ENCODE measurements at places on chromosomes 2 and 18.

DNA sequence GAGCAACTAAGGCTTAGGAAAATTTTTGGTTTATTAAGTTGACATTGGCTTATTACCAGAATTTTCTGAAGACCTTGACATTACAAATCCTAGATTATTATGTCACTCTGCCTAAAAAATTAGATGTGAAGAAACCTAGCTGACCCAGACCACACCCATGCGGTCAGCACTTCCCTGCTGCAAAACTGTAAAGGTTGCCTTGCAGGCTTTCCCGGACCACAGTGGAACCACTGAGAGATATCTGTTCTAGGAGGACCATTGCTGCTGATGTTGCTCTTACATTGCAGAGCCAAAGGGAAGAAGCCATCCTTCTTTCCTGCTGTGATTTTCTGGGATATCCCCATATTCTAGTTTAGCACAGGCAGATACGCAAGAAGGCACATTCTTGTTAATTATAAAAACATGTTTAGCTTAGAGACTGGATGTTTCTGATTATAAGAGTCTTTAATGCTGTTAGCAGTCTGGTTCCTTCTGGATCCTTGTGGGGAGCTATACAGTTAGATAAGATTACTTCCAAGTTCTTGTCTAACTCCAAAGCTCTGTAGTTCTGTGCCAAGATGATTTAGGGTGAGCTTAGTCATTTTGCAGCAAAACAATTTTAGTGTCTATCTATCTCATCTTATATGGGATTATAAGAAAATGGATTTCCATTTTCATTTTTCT, 70.2 kb downstream of the AOX1 start:
- no peak for DNase-seq

DNA sequence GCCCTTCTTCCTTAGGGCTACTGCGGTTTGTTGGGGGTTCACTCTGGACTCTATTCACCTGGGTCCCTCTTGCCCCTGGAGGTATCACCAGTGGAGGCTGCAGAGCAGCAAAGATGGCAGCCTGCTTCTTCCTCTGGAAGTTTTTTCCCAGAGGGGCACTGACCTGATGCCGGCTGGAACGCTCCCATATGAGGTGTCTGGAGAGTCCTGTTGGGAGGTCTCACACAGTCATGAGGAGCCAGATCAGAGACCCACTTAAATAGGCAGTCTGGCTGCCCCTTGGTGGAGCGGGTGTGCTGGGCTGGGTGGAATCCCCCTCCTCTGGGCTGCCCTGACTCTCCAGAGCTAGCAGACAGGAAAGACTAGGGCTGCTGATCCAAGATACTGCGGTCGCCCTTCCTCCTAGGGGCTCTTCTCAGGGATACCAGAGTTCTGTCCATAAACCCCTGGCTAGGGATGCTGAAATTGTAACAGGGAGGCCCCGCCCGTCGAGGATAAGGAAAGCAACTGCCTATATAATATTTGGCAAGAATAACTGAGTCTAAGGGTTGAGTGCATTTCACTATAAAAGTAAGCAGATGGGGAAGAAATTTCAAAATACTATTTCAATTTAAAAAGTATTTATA, 140.7 kb downstream of the NOL4 start:
- no peak for DNase-seq

GRCh38 chr2:212124598-212124997, 414.0 kb downstream of the ERBB4 start:
- DNase-seq: no peak

- DNase-seq: no peak
Observed at GRCh38 chr18:54033052-54033451, 191.4 kb downstream of the MBD2 start.

- DNase-seq: no peak
Observed at GRCh38 chr18:3350021-3350420, 88.1 kb downstream of the MYL12B start.

DNA sequence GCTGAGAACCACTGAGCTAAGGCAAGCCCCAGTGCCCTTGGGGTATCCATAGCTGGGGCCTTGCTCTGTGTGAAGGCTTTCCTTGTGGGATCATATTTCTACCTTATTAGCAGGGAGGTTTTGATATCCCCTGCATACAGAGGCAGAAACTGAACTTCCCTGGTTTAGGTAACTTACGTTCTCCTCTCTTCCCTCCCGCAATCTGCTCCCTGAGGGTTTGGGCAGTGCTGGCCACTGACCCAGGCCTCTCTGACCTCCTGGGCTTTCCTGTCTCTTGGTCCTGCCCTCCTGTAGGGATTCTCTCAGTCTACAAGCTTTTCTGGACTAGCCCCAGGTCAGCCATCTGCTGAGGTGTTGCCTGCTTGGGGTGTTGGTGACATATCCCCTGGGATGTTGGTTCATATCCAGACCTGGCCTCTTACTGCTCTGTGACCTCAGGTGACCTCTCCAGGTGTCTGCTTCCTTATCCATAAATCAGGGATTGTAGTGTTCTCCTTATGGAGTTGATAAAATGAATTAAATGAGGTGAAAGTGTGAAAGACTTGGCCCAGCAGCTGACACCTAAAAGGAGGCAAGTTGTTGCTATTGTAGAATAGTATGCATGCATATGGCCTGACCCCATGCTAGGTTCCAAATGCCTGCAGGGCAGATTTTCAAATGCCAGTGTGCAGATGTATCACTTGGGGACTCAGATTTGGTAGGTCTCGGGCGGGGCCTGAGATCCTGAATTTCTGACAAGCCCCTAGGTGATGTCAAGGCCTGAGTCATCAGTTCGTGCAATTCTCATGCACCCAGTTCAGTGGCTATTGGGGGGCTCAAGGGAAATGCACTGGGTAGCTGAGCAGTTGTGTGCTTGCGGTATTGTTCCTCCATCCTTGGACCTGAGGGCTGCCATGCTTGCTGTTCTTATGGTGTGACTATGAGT, 106.6 kb downstream of the FHOD3 start:
- DNase-seq: no peak

DNA sequence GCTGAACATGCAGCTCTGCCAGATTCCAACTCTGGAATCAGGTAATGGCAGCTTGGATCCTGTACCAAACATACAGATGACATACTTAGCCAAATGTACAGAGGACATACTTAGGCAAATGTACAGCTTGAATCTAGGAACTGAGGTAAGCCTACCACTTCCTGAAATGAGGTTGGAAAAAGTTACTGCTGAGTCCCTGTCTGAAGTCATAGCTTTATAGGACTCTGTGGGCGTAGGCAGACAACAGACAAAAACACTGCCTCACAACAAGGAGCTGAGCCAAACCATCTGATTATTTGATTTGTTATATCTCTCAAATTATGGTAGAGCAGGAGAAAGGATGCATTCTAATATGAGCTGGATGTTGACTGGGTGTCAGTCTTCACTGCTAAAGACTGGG, 290.2 kb upstream of the TCF4 start:
- no peak for DNase-seq

GRCh38 chr2:73561422-73561821, 80.8 kb downstream of the NAT8 start:
- DNase-seq: no peak

DNA sequence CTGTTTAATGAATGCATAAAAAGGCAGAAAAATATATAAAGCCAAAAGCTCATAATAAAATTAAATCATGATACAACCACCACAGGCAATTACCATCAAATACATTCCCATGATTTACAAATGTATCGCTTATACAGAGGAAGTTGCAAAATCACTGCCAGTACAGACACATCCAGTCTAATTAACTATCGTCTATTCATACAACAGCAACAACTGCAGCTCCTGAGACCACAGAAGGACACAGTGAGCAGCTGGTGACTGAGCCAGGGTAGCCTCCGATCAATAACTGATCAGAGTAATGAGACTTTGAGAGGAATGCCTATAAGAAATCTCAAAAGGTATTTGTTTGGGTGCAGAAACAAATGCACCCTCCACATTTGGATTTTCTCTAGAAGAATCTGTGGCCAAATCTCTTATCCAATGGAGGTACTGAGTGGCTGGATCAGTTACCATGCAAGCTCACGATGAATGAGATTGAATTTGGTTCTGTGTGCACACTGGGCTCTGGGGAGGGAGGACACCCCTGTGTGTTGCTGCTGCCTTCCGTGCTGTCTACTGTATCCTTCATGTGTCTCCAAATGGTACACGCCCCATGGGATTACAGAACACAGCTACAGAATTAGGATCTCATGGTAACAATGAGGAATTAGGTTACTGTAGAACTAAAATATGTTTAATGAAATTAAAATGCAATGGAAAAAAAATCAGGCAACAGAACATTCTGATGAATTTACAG, 119.6 kb downstream of the MBP start:
- DNase-seq: no peak

GRCh38 chr2:164110515-164110914, 374.7 kb upstream of the FIGN start:
- no peak for DNase-seq

DNA sequence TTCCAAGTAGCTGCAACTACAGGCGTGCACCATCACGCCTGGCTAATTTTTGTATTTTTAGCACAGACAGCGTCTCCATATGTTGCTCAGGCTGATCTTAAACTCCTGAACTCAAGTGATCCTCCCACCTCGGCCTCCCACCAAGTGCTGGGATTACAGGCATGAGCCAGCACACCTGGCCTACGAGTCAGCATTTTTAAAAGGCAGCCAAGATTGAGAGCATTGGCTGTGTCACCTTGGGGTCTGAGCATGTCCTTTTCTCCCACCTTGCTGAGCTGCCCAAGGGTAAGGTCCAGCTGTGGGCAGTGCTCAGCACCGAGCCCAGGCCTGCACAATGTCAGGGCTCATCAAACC, 142.8 kb upstream of the LMAN1 start:
- DNase-seq: no peak

- DNase-seq: no peak
Observed at GRCh38 chr2:215328066-215328465, 16.2 kb downstream of the ATIC start.

DNA sequence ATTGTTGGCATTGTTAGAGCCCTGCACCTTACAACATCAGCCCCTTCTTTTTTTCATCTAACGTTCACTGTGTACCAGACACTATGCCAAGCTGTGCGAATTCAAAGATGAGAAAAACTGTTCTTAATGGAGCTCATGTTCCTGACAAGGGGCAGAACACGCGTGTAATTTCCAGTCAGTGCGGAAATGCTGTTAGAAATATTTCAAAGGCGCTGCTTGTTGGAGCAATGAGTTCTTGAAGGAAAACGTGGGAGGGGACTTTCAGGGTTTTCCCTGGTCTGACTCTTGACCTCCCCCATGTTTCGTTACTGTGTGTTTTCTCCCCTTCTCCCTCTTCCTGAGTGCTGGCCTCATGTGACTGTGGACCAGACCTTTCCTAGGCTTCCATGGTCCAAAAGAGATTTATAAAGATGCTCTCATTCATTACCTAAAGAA, 1.5 kb downstream of the MTHFD2 start:
- DNase-seq: no peak
